Stimulated activated CD4-positive, alpha-beta T cell treated with anti-CD3 and anti-CD28 coated beads, Interleukin-15, amount 100 ng/mL, for 24 hours (primary cell): ENCODE measurements at places on chromosomes 2 and 18.

- no peak for DNase-seq
Observed at GRCh38 chr18:13520306-13520705, 206.1 kb downstream of the FAM210A start.

DNA sequence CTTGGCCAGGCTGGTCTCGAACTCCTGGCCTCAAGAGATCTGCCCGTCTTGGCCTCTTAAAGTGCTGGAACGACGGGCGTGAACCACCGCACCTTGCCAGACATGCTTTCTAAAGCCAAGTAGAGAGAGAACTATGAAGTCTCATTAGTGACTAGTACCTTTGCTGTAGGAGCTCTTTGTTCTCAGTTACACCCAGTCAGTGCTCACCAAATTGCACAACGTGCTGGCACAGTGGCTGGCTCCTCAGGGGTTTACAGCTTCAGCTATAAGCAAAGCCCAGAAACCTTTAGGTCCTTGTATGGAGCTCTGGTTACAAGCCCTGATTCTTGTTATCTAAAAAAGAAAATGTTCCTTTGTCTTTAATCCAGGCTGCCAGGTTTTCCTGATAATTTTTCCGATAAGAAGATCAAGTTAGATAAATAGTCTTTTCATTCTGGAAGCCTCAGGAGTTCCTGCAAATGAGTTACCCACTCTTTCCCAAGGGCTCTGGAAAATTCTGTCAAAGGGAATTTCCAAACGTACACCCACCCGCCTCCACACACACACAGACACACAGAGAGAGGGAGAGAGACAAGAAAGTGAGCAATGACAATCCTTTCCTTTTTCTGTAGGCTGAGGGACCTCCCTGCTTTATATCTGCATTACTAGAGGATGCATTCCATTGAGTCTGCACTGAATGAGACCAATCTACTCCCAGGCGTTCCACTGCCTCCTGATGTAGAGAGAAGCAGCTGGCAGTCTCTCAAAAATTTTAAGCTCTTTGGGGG, 100.2 kb upstream of the CSRNP3 start:
- DNase-seq: no peak

GRCh38 chr2:127150996-127151395, 44.0 kb upstream of the BIN1 start:
- no peak for DNase-seq

DNA sequence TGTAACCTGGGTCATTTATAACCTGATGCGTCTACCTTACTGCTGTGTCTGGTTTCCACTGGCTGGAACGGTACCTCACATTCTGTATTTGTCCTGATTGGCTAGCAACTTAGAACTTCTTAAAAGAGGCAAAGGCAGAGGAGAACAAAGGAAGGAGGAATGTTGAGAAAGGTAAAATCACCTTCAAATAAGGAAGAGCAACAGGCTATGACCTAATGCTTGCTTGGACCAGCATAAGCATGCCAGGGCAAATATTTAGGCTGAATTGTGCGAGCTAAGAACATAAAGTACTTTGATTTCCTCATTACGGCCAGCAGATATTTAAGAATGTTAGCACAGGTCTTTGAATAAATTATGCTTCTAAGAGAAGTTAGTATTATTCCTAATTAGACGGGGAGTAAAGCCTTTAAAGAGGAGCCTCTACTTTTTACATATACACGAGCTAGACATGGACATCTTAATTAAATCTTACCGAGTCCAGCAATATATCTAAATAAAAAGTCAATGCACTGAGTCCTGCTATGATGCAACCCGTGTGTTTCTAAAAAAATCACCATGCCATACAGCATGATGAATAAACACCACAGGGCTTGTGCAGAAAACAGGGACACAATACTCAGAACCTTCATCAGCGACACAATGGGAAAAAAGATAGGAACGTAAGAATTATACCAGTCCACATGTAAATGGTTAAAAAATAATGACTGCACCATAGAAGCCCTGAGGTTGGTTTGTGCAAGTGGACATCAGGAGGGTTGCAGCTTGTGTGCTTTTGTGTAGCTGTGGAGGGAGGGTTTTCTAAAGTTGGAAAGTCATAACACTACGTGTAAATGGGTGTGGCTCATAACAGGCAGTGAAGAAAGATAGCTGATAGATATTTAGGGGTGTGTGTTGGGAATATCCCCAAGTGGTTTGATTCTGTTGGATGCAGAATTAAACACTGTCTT, 14.2 kb downstream of the SEPTIN2 start:
- DNase-seq: no peak

GRCh38 chr2:109031476-109032228, 42.6 kb upstream of the EDAR start:
- DNase-seq: peak; percentile 70

DNA sequence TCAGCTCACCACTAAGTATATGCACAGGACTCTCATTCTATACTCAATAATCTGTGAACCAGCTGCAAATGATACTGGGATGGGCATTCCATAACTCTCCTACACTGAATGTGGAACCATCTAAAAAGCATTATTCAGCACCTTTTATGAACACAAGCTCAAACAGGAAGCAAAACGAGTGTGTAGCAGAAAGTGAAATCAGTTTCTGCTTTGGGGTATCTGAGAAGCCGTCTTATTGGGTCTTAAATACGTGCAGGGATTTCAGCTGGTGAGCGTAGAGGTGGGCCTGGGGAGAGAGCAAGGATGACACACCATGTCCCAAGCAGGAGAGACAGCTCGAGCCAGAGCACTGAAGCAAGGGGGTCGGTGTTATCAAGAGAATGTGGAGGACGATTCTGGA, 120.0 kb upstream of the TTN start:
- DNase-seq: no peak

- DNase-seq: no peak
Observed at GRCh38 chr2:64650296-64650695, 3.4 kb downstream of the SERTAD2 start.

GRCh38 chr2:223460774-223461211, 141.4 kb downstream of the SCG2 start:
- DNase-seq: no peak

DNA sequence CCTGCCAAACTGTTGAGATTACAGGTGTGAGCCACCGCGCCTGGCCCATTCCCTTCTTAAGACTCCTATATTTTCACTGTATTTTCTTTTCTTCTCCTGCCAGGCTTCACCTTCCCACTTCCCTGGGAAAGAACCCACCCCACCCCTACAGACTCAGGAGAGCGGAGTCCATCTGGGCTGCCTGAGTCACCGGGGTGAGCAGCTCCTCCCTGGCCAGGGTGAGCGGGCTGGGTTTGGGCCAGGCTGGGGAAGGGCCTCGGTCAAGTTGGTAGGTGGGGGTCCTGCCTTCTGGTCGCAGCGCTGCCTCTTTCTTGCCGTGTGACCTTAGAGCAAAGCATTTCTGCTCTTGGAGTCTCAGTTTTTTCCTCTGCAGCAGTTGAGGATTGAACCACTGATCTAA, 2.1 kb upstream of the GAREM2 start:
- DNase-seq: no peak

DNA sequence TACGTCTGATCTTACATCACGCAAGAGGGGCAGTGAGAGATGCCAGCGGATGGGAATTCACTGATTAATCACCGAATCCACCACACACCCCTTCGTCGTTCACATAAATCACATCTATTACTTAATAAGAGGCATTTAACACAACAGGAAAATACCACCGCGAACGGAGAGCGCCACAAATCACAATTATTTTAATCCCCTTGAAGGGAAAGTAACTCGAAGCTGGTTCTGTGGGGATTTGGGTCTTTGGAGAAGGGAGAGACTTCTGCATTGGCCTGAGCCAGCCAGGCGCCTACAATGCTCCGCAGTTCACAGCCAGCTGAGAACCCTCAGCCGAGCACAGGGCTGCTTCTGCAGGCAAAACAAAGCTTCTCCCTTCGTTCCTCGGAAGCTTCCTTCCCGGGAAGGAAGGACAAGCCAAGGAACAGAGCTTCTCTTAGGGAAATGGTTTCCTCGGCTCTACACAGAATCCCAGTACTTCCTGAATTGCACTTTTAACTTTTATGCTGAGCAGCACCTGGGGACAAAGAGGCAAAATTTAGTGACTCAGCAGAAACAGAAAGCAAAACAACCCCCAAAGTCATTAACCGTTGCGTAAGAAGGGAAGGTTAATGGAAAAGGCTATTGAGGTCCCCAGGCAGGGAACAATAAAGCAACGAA, at the start of gene LRP1B:
LRP1B (minus strand) TSS at position 7 of the 660 bp plus-strand sequence. CDS start 287 bp downstream, outside the sequence.
- DNase-seq: no peak

DNA sequence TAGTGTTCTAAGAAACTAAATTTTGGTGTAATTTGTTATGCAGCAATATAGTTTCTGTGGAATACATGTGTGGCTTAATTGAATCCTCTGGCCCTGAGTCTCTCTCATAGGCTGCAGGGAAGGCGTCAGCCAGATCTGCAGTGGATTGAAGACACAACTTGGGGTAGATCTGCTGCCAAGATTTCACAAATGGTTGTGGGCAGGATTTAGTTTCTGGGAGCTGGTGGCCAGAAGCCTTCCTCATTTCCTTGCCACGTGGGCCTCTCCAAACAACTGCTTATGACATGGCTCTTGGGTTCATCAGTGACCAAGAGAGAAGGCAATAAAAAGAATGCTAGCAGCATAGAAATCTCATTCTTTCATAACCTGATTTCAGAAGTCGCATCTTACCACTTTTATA, 28.2 kb downstream of the CCDC102B start:
- DNase-seq: no peak

- DNase-seq: no peak
Observed at GRCh38 chr2:234305846-234306245, 191.0 kb downstream of the ARL4C start.

DNA sequence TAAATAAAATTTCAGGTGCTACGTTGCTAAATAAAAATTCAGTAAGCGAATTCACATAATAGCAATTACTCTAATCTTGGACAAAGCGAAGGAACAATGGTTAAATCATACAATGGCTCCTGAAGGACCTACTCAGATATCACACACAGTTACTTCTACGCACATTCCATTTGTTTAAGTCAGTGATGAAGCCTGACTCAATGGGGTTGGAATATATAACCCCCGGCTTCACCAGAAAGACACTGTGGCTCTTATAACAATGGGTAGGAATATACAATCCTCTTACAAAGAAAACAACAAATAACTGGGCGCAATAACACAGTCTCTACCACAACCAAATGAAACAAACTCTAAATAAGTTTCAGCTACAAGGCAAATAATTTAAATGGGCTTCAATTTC, 349.5 kb downstream of the IRS1 start:
- DNase-seq: no peak

GRCh38 chr2:228283491-228284171, 102.1 kb upstream of the SPHKAP start:
- no peak for DNase-seq

DNA sequence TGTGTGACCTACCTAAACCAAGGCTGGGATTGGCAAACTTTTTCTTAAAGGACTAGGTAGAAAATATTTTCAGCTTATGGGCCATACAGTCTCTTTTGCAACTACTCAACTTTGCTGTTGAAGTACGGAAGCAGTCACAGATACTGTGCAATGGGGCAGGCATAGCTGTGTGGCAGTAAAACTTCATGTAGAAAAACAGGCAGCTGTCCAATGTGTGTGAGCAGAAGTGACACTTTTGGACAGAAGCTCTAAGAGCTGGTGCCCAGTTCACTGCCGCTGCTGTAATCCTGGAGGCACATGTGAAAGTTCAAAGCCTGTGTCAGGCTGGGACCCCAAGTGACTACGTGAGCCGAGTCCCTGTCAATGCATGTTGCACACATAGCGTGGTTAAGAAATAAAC, 46.7 kb downstream of the MAPK4 start:
- no peak for DNase-seq

- peak; percentile 38 for DNase-seq
Observed at GRCh38 chr2:100260712-100261620, 61.3 kb downstream of the LONRF2 start.

GRCh38 chr18:23684515-23685197, 4.6 kb upstream of the LAMA3 start:
- DNase-seq: no peak

GRCh38 chr2:187614756-187615155, 60.5 kb upstream of the TFPI start:
- no peak for DNase-seq

DNA sequence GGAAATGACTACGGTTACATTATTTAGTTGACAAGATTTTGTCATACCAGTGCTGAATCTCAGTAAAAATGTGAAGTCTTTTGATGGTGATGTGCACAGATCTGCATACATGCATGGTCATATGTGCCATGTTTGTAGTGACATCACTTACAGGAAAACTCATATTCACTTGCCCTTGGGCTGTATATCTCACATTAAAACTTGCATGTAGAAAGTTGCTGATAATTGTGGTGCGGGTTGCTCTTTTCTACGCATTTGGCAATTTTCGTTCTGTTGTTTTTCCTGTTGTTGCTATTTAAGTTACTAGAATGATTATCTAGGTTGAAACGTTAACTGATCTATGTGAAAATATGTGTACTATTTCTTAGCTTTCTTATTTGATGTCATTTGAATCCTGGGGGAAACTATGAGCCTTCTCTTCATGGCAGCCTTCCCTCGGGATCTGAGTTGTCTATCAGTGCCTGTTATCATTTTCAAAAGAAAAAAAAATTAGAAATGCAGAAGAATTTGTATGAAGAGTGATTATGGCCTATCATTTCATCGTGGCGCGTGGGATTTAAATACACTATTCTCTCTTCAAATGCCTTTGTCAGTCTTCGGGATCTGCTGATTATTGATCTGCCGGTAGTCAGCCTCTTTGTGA, 296.6 kb downstream of the TMX3 start:
- no peak for DNase-seq

- DNase-seq: no peak
Observed at GRCh38 chr18:2908946-2909335, 62.1 kb downstream of the EMILIN2 start.

DNA sequence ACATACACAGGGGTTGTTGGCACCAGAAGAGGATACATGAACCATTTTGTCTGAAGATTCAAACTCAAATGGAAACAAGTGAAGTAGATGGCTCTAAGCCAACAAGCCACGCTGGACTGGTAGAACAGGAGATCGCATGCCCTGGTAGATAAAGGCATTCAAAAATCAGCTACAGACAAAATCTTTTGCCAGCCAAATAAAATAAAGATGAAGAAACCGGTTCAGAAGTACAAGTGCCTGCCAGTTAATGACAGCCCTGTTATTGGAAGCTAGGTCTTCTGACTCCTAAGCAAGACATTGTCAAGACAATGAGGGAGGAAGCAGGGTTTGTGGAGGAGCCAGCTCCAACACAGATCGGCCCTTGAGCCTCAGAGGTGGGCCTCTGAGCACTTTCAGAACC, 52.3 kb downstream of the EHD3 start:
- DNase-seq: no peak

- no peak for DNase-seq
Observed at GRCh38 chr18:9354256-9354655, 19.7 kb downstream of the TWSG1 start.

- peak; percentile 50 for DNase-seq
Observed at GRCh38 chr2:101883860-101884259, 107.9 kb upstream of the IL1R2 start.

DNA sequence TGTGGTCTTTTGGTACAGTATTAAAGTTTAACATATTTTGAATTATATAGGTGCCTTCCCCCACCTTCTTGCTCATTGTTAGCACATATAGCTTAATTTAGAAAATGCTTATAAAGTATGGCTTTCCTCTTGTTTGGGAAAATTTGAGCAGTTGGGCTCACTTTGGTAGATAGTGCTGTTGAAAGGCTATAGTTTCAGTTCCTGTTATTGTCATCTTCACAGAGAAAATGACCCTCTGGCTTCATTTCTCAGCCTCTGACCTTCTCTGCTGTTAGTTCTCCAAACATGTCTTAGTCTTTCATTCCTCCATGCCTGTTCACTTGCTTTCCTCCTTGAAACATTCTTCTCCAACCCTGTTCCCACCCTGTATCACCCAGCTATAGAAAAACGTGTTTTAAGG, 200.6 kb downstream of the WDR7 start:
- no peak for DNase-seq
